Stimulated activated CD4-positive, alpha-beta T cell treated with anti-CD3 and anti-CD28 coated beads, TNF-alpha, amount 100 ng/mL, for 48 hours (primary cell): ENCODE measurements at places on chromosomes 3 and 15.

DNA sequence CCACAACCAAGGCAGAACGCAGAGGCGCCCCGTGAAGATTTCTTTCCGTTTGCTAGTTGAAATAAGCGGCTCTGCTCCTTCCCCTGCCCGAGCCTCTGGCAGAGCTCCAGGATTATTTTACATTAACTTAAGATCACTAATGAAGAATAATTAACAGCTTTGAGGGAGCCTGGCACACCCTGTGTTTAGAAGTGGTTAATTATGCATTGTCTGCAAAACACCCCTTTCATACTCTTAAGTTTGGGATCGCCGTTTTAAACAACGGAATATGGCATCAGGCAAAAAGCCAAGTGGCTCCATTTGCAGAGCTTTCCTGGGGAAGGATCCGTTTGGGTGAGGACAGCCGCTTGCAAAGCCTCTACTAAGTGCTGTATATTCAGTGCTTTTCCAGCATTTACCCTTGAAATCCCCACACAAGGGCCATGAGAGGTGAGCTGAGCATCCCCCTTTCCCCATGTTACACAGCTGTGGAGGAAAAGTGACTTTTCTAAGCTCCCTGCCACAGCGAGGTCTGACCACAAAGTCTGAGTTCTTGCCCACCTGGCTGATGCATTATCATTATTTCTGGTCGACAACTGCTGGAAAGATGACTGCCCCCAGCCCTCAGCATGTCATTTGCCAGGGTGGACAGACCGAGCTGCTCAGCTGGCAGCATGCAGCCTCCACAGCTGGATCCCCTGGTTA lies 33.9 kb downstream of the IQSEC1 start:
- no peak for DNase-seq

GRCh38 chr3:159749406-159749805 lies 239.2 kb upstream of the IL12A start:
- no peak for DNase-seq

DNA sequence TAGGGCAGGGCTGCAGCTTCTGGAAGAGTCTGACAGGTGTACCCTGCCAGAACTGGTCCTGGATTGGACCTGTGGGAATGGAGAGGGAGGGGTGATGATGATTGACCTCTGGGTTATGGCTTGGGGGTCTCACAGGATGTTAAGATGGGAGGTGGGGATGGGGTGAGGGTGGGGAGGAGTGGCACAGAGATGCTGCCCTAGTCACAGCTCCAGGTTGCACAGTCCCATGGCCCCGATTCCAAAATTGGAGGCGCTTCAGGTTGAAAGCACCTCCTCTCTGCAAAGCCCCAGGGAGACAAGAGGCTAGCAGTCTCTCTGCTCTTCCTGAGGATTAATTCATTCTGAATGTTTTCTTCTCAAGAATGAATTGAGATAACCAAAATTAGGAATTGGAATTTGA lies 101.4 kb downstream of the FAM43A start:
- DNase-seq, result no peak

DNA sequence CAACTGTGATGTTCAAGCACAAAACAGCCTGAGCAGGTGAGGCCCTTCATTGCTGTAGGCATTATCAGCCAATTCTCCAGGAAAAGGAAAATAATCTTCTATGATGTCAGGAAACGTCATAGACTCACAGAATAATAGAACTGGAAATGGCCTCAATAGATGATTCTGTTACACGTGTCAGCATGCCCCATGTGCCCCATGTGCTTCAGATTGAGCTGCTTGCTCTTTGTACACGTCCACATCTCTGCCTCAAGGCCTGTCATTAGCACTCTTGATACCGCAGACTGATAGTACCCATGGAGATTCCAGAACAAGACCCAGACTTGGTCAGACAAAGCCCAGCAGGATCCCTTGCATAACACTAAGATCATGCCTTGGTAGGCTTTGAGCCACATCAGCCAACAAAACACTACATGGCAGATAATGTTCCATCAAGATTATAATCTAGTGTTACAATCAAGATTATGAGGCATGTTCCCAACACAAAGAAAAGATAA lies 95.9 kb downstream of the MEIS2 start:
- no peak for DNase-seq

DNA sequence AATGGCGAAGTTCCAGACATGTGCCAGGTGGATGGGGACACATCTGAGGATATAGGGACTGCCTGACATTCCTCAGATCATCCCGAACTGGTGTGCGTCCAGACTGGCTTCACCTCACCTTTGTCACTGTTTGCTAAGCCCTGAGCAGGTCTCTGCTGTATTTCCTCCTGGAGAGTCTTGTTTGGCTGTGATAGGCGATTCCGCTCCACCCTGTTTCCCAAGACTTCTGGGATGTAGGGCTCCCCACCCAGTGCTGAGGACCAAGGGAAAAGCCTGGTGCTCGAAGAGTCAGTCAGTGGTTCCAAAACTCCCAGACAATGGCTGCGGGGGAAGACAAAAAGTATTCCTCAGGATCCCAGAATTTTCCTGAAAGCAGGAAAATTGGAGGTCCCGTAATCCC lies 11.1 kb upstream of the FURIN start:
- no peak for DNase-seq

- DNase-seq, result no peak
Measured at GRCh38 chr15:42069496-42070278, 24.7 kb downstream of the PLA2G4D start.

DNA sequence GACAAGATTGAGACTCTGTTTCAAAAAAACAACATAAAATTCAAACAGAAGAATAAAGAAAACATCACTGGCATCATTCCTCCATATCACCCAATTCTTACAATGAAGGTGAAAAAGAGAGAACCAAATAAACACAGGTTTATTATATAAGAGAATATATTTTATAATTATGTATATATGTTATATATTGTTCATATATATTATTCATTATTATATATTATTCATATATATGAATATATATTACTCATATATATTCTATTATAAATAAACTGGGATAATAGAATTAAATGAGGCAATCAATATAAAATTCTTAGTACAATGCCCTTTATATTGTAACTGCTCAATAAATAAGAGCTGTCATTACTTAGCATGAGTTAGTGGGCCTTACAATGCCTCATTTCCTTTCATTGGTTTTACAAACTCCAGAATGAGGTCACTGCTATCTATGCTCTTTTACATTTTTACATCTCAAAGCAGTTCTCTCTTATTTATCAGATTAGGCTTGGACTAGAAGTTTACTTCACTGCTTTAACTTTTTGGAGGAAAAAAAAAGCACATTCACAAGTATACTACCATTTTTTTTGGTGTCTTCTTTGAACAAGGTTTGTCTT lies 135.5 kb upstream of the TTC14 start:
- no peak for DNase-seq

- no peak for DNase-seq
Measured at GRCh38 chr15:67652586-67652985, 110.1 kb downstream of the MAP2K5 start.
